Stimulated activated CD8-positive, alpha-beta memory T cell treated with anti-CD3 and anti-CD28 coated beads, Interleukin-7, amount 100 ng/mL, for 4 hours (primary cell): ENCODE measurements at places on chromosomes 3 and 15.

GRCh38 chr3:163481738-163482137 is 1596.6 kb downstream of the SI start:
- DNase-seq = no peak

- no peak for DNase-seq
Observed at GRCh38 chr3:99767291-99767690, 50.4 kb upstream of the CMSS1 start.

- no peak for DNase-seq
Observed at GRCh38 chr3:46399557-46399956, 7.3 kb downstream of the CCR5AS start.

- no peak for DNase-seq
Observed at GRCh38 chr3:59998058-59998457, 948.2 kb upstream of the CFAP20DC start.

DNA sequence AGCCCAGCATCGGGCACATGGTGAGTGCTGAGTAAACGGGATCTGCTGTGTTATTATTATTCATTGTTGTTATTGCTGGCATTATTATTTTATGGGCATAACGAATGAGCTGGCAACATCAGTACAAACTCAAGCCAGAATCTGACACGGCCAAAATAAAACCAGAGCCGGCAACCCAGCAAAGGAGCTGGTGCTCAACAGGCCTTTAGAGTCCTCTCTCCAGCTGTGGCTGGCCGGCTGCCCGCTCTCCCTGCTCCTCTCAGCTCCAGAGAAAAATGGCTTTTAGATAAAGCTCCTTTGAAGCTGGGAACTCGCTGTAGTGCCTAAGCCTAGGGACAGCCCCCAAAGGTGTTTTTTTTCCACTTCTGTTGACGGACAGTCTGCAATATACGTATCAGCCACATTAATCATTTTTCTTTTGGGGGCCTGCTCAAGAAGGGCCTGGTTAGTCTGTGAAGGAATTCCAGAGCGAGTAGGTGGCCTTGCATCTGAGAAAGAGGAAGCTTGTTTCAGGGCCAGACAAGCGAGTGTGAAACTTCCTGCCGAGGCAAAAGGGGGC is 193.9 kb upstream of the UBE2E1 start:
- DNase-seq = no peak

GRCh38 chr3:171797265-171797679 is 13.0 kb downstream of the PLD1 start:
- DNase-seq = no peak

DNA sequence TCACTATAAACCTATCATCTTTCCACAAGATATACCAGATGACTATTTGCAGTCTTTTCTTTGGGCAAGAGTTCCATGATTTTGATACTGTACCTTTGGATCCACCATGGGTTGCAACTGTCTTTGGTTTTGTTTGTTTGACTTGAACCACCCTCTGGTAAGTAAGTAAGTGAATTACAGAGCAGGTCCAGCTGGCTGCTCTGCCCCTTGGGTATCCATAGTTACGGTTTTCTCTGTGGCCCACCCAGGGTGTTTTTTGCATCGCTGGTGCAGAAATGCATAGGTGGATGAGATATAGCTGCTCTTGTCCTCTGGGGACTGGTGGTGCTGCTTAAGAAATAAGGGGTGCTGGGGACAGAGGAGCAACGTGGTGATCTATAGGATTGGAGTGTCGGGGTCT is 33.8 kb downstream of the CHDH start:
- no peak for DNase-seq

- no peak for DNase-seq
Observed at GRCh38 chr3:89380016-89380415, 272.6 kb downstream of the EPHA3 start.
